Aorta (tissue), 5 donors: ENCODE measurements at places on chromosomes 5 and 9. TPM values are rescaled to one million over a fixed set of nuclear protein-coding genes. Genes with fewer than 3 reads are reported as not detected.

- DNase-seq: no peak
Measured at GRCh38 chr9:116501871-116502270, 185.2 kb upstream of the TRIM32 start.

GRCh38 chr5:56319526-56320181 is 86.5 kb upstream of the ANKRD55 start:
- DNase-seq: no peak

- no peak for DNase-seq
Measured at GRCh38 chr9:111405701-111406100, 75.7 kb upstream of the OR2K2 start.

DNA sequence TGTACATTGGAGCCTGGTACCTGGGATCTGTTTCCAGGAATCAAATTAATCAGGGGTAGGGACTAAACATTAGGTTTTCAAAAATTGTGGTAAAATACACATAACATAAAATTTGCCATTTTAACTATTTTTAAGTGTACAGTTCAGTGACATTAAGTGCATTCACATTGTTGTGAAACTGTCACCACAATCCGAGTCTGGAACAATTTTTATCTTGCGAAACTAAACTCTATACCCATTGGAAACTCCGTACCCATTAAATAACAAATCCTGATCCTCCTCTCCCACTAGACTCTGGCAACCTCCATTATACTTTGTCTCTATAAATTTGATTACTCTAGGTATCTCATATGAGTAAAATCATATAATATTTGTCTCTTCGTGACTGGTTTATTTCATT is 486.2 kb downstream of the GADD45G start:
- DNase-seq: no peak

DNA sequence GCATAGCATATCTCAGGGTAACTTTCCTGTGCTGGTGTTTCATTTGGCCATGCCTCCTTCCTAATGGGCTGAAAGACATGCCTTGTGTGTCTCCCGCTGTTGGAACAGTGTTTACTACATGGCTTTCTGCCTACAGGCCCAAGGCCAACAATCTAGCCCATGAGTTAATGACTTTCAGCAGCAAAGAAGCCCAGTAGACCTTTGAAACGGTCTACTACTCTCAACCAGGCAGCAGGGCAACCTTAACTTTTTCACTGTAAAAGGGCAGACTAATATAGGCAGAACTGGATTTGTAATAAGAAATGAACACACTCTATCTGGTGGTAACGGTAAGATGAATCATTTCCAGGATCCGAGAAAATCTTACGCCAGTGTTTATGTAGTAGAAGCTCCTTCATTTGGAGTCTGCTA is 21.0 kb downstream of the C5orf15 start:
- DNase-seq: peak; percentile 72

- no peak for DNase-seq
Measured at GRCh38 chr9:94581728-94582127, 11.9 kb downstream of the FBP2 start.

The ENTREP1 gene
- 2.8 TPM for total RNA-seq
